ENCODE measurements at places on chromosomes 5 and 9.

GRCh38 chr5:141637767-141638419 lies 1.1 kb downstream of the RELL2 start:
- H3K36me3 ChIP-seq: peaks cover 11% of the 10 kb centered on the region
- H3K4me1 ChIP-seq: peaks cover 22% of the 10 kb centered on the region
- H3K4me3 ChIP-seq: peak overlapping the region; percentile 82
- no peak for DNase-seq

- no peak overlapping the region for H3K4me3 ChIP-seq
- H3K27ac ChIP-seq: no peak overlapping the region
- DNase-seq: no peak
- no peaks in the 10 kb centered on the region for H3K27me3 ChIP-seq
Observed at GRCh38 chr9:125600194-125600593, 106.8 kb downstream of the MAPKAP1 start.

GRCh38 chr5:112086740-112087139 lies 329.7 kb upstream of the NREP start:
- DNase-seq: no peak
- H3K4me3 ChIP-seq: no peak overlapping the region
- no peaks in the 10 kb centered on the region for H3K36me3 ChIP-seq

DNA sequence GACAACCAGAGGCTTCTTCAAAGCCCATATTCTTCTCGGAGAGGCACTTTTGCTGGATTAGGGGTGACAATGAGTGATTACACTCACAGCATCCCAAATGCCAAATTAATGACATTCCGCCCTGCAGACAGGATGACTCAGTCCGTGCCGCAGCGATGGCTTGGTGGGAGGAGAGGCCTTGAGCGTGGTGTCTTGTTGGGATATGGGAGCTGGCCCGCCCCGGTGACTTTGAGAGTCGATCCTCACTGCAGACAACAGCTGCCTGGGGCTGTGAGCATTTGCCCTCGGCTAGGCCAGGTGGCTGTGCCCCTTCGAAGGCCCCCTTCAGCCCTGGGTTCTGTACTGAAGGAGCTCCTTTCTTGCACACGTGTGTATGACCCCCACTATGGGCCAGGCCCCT lies 29.8 kb downstream of the OLFM1 start:
- H3K4me3 ChIP-seq: no peak overlapping the region
- H3K4me1 ChIP-seq: no peaks in the 10 kb centered on the region
- H3K36me3 ChIP-seq: no peaks in the 10 kb centered on the region
- no peaks in the 10 kb centered on the region for H3K27me3 ChIP-seq
- H3K27ac ChIP-seq: no peak overlapping the region
- DNase-seq: no peak

DNA sequence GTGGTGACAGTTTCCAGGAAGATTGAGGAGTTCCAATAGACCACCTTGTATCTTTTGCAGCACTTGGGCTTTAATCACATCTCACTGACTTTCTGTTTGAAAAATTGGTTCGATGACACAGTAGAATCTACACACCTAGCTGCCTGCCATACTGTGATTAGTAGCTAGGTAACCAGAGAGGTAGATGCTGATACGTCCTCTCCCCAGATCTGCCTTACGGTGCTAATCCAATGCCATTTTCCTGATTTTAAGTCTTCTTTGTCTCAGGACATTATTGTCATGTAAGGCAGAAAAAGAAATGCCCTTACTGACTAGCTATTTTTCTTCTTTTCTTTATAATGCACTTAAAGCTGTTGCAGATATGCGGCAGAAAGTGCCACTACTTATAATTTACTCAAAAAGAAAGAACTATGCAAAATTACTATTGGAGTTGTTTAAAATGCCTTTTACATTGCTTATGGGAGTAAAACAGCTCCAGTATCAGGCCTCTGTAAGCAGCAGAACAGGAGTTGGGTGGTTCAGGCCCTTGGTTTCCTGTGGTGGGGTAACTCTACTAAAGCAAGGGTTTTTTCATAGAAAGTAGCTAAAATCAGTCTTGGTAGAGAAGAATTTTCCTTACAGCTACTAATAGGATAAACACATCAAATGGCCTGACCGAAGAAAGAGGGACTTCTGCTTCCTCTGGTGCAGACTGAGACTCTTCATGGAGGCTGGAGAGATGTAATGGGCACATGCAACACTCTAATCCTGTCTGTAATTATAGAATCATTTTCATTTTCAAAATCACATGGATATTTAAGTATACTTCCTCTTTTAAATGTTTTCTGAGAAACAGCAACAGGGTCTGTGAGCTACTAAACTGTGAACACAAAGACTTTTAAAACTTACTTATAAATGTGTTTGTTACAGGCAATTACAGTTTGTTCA lies 177.2 kb downstream of the MAPKAP1 start:
- no peaks in the 10 kb centered on the region for H3K4me1 ChIP-seq
- no peaks in the 10 kb centered on the region for H3K27me3 ChIP-seq
- no peak overlapping the region for H3K4me3 ChIP-seq
- no peaks in the 10 kb centered on the region for H3K36me3 ChIP-seq
- DNase-seq: no peak
- no peak overlapping the region for H3K27ac ChIP-seq

DNA sequence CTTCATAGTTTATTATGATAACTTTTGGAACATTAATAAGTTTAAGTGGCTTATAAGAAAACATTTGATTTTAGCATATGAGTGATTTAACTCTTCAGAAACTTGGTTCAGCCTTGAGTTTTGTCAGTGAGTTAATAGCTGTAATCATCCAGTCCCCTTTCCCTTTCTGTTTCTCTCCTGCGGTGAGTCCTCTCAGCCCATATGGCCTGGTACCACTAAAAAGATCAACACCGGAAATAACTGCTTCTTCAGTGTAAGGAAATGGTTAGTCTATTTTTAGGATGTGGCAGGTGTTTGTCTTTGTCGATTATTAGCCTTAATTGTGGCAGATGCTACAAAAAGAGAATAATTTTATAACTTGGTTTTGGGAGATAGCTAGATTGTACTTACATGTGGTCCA lies 120.2 kb upstream of the GRHPR start:
- H3K4me1 ChIP-seq: no peaks in the 10 kb centered on the region
- DNase-seq: no peak
- no peak overlapping the region for H3K4me3 ChIP-seq
- H3K36me3 ChIP-seq: no peaks in the 10 kb centered on the region
- no peaks in the 10 kb centered on the region for H3K27me3 ChIP-seq
- H3K27ac ChIP-seq: no peak overlapping the region

DNA sequence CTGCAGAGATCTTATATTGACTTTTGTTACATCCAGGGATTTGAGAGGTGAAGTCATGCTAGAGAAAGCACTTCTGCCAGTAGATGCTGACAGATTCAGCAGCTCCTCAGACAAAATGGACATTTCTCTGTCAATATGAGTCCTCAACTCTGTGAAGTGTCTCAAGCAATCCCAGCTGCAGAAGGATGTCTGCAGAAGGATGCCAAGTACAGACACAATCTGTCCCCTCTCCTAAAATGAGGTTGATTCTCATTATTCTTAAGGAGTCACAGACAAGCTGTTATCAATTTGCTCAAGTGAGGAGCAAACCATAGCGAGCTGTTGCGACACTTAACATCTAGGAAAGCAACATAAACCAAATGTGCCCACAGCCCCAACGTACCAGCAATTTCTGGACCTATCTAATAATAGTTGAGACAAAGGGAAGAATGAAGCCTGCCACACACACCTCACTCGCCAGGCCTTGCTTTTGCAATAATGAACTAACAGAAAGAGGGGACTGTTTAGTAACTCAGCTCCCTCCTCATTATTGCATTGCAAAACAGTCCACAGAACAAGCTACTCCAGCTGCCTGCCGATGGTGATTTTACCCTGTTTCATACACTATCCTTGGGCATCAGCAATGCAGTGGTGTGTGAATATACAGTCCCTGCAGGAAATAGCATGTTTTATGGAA lies 364.2 kb upstream of the PDE4D start:
- no peak overlapping the region for H3K4me3 ChIP-seq
- no peaks in the 10 kb centered on the region for H3K27me3 ChIP-seq

DNA sequence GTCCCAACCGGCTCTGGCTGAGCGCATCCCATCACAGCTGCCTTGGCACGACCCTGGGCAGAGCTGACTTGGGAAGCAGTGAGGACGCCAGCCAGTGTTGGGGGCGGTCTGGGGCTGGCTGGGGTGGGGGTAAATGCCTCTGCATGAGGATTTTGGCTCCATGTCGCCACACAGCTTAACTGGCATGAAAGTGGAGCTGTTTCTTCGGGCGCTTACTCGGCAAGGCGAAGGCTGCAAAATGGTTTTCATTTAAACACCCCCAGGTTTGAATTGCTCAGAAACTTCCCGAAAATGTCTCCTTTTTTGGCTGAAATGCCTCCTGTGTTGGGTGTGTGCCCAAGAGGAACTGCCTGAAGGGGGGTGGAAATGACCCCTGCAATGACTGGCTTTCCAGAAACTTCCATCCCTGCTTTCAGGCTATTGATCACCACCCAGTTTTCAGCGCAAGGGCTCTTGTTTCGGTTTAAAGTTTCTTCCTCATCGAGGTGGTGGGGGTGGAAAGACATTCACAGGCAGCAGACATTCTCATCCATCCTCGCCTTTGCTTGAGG lies 38.3 kb downstream of the PTGES start:
- no peaks in the 10 kb centered on the region for H3K27me3 ChIP-seq
- H3K27ac ChIP-seq: peak overlapping the region; percentile 84
- peak overlapping the region; percentile 48 for H3K4me3 ChIP-seq
- H3K36me3 ChIP-seq: no peaks in the 10 kb centered on the region

- H3K27ac ChIP-seq: no peak overlapping the region
- no peaks in the 10 kb centered on the region for H3K36me3 ChIP-seq
- no peak overlapping the region for H3K4me3 ChIP-seq
- no peaks in the 10 kb centered on the region for H3K4me1 ChIP-seq
- DNase-seq: no peak
- no peaks in the 10 kb centered on the region for H3K27me3 ChIP-seq
Observed at GRCh38 chr9:6780690-6781089, 22.9 kb downstream of the KDM4C start.

DNA sequence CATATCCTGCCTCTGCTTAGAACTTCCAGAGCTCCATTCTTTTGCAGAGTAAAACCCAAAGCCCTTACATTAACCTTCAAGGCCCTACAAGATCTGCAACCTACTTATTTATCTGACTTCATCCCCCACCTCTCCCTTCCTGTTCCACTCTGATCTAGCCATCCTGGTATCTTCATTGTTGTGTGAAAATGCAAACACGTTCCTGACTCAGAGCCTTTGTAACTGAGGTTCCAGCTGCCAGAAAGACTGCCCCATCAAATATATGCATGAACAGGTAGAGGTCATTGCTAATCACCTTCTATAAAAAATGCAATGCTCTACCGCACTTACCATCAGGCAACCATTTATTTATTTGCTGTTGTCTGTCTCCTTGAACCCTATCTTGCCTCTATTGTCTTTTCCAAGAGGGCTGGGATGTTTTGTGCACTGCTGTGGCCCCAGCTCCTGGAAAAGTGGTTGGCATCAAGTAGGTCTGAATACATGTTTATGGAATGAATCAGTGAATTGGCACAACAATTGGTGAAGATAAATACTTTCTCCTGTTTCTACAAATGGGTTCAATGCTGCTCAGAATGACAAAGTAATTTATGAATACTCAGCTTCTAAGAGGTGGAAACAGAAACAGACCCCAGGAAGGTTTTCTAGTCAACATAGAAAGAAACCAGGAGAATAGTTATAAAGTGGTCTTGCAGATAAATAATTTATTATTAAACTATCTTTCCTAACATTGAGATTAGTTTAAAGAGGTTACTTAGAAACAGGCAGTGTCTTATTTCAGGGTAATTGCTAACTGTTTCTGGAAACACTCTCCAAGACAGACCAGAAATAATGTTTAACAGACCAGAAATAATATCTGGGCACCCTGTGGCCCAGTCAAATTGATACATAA lies 230.6 kb upstream of the CD180 start:
- no peak for DNase-seq
- H3K36me3 ChIP-seq: no peaks in the 10 kb centered on the region
- no peak overlapping the region for H3K4me3 ChIP-seq
- no peaks in the 10 kb centered on the region for H3K4me1 ChIP-seq

DNA sequence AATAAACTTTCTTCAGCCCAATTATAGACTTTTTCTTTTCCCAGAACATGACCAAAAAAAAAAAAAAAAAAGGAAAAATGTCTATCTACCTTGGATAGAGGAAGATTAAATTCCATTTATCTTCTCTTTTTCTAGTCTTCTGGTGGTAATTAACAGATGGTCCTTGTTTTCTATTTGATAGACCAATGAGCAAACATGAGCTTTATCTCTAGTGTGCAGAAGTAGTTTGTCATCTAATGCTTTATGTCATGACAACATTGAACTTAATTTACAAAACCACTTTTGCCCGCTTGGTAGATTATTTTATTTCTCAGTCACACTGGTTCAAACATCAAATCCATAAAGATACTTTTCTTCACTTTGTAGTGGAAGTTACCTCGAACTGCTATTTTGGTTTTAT lies 69.5 kb upstream of the ELL2 start:
- no peak overlapping the region for H3K4me3 ChIP-seq
- H3K4me1 ChIP-seq: no peaks in the 10 kb centered on the region
- DNase-seq: no peak
- no peak overlapping the region for H3K27ac ChIP-seq

DNA sequence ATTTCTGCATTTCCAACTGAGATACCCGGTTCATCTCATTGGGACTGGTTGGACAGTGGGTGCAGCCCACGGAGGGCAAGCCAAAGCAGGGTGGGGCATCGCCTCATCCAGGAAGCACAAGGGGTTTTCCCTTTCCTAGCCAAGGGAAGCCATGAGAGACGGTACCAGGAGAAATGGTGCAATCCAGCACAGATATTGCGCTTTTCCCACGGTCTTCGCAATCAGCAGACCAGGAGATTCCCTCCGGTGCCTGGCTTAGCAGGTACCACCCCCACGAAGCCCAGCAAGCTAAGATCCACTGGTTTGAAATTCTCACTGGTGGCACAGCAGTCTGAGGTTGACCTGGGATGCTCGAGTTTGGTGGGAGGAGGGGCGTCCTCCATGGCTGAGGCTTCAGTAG lies 527.0 kb downstream of the TLE1 start:
- H3K27me3 ChIP-seq: no peaks in the 10 kb centered on the region
- H3K36me3 ChIP-seq: no peaks in the 10 kb centered on the region
- no peak for DNase-seq

- H3K4me3 ChIP-seq: no peak overlapping the region
- H3K4me1 ChIP-seq: no peaks in the 10 kb centered on the region
- no peaks in the 10 kb centered on the region for H3K27me3 ChIP-seq
Observed at GRCh38 chr9:75979362-75979761, 88.9 kb downstream of the PCSK5 start.

- H3K27me3 ChIP-seq: no peaks in the 10 kb centered on the region
Observed at GRCh38 chr9:121820286-121821005, 169.0 kb downstream of the DAB2IP start.

DNA sequence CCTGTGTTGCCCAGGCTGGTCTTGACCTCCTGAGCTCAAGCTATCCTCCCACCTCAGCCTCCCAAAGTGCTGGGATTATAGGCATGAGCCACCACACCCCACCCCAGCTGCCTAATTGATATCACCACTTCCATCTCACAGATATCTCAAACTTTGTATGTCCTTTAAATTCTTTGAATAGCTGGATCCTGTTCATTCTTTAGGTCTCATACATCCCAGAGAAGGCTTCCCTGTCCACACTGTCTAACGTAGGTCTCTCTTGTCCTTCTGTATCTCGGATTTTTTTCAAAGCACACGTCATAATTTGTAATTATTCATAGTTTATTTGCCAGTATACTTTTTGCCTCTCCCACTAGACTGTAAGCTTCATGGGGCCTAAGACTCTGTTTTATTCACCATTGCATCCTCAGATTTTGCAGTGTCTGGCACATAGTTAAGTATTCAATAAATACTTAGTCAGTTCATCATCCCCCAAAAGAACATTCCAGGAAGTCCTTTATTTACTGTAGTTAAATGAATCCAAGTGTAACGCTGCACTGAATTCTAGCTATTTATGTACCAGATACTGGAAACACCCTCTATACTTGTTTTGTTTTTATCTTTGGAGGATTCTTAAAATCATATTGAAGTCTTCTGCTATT lies 10.5 kb downstream of the ARSK start:
- H3K36me3 ChIP-seq: no peaks in the 10 kb centered on the region
- no peak overlapping the region for H3K27ac ChIP-seq
- H3K4me3 ChIP-seq: no peak overlapping the region
- H3K4me1 ChIP-seq: no peaks in the 10 kb centered on the region
- DNase-seq: no peak
- no peaks in the 10 kb centered on the region for H3K27me3 ChIP-seq
